ENCODE measurements at places on chromosomes 7 and 10.

DNA sequence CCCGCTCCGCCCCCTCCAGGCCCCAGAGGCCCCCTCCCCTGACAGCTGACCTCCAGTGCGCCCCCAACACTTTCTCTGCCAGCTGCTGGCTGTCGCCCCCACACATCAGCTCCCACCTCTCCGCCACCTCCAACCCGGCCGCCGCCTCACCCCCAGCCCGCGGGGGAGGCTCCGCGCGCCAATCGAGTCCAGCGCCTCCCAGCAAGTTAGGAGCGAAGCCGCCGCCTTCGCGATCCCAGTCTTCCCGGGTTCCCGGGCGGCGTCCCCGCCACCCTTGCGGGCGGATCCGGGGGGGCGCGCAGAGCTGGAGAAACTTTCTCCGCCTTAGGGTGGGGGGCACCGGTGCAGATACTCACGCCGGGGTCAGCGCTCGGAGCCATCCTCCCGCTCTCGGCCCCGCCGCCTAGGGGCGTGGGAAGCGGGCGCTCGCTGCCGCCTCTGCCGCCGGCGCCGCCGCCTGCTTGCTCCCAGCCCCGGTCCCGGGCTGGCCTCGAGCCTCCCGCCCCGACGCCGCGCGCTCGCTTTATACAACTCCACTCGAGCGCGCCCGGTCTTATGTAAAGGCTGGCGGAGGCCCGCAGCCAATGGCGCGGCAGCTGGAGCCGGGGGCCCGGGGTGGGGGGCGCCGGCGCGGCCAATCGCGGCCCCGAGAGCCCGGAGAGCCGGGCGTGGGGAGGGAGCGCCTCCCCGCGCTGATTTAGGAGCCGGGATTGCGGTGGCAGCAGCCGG lies at the start of gene CRTAC1:
CRTAC1 (minus strand) TSS at position 529 of the 729 bp plus-strand sequence; CDS start at position 380, 149 bp downstream.
- peak; percentile 79 for DNase-seq

DNA sequence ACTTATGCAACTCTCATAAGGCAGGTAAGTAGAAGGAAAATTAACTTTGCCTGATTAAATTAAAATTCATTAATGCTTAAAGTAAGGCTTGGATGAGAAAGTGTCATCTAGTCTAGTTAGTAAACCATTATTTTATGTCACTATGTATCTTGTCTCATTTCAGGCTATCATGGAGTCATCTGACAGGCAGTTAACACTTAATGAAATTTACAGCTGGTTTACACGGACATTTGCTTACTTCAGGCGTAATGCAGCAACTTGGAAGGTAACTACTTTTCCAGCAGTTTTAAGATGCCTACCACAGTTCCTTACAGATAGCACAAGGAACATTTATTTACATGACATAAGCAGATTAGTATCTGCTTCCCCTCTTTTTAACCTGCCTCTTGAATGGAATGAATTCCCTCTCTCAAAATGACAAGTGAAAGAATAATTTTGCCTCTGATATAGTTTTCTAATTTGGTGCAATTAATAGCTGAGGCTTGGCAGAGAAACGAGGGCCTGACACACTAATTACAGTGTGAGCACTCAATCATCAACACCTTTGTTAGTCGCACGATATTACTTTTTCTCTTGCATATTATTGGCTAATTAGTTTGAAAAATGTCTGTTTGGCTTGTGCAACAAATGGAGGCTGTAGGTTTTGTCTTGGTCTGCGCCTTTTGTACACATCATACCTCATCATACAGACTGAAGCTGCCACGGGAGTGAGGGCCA lies 245.0 kb downstream of the FOXP2 start:
- no peak for DNase-seq

- DNase-seq = no peak
Observed at GRCh38 chr10:89395141-89395540, 2.7 kb downstream of the IFIT1 start.

GRCh38 chr10:77608281-77608680 lies 29.3 kb downstream of the KCNMA1 start:
- no peak for DNase-seq

- DNase-seq = peak; percentile 31
Observed at GRCh38 chr10:116118847-116119246, 154.2 kb downstream of the GFRA1 start.

All from left forelimb (tissue), 1 donor.